ENCODE measurements at places on chromosomes 2 and 18.

- no peak for DNase-seq
Measured at GRCh38 chr2:17558878-17559277, 18.4 kb downstream of the VSNL1 start.

DNA sequence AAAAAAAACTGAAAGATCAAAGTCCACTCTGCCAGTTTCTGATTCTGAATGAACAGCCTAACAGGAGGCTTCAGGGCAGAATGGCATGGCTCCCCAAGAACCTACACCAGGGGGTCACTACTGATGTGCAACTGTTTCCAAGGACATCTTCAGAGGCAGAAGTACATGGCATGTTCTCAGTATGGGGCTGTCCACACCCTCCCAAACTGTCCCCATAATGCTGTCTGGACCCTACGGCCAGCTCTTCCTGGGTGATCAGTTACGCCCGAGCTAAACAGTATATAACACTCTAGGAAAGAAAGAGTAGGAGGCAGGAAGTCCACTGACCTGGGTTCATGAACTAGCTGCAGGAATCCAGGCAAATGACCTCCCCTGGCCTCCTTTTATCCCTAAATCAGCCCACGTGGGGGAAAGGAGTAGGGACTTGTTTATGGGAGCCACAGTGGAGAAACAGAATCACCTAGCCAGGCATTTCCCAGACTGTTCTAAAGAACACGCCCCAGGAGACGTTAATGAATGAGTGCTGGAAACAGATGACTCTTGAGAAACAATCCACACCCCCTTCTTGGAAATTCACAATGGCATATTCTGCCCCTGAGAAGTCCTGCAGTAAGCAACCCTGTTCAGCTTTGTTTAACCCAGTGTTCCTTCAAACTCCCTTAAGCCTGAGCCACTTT is 2.5 kb downstream of the TMBIM1 start:
- DNase-seq = no peak

- DNase-seq = no peak
Measured at GRCh38 chr2:238376884-238377391, 49.8 kb upstream of the ASB1 start.

DNA sequence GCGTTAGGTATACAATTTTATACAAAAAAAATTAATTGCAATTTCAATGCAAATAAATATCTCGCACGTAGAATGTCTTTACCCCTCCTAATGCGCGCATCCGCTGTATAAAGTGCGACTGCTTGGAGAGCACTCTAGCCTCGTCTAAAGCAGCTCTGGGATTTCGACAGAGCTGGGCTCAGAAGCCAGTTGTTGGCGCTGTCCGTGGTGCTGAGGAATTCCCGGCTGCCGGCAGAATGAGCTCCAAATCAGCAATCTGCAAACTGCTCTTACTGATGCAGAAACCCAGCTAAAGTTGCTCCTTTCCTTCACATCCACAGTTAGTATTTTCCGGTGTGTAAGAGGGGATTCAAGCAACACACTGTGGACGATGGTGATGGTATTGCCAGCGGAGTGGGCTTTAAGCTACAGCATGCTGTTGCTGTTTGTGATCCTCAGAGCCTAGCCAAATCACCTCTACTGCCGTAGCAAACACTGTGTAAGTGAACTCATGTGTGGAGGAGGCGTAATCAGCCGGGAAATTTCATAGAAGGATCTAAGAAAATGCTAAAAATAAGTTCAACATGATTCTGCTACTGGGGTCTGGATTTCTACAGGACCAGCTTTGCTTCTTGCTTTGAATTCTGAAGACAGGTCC is at the start of gene VWC2L:
VWC2L (plus strand) TSS at position 137 of the 637 bp plus-strand sequence. CDS start 3,140 bp downstream, outside the sequence.
- no peak for DNase-seq

Data from activated effector memory CD4-positive, alpha-beta T cell treated with Interleukin-2 at 50 U/mL for 16 hours (primary cell).